Activated CD8-positive, alpha-beta memory T cell treated with anti-CD3 and anti-CD28 coated beads, Interleukin-2, amount 50 U/mL, for 4 hours (primary cell): ENCODE measurements at places on chromosomes 2 and 18.

DNA sequence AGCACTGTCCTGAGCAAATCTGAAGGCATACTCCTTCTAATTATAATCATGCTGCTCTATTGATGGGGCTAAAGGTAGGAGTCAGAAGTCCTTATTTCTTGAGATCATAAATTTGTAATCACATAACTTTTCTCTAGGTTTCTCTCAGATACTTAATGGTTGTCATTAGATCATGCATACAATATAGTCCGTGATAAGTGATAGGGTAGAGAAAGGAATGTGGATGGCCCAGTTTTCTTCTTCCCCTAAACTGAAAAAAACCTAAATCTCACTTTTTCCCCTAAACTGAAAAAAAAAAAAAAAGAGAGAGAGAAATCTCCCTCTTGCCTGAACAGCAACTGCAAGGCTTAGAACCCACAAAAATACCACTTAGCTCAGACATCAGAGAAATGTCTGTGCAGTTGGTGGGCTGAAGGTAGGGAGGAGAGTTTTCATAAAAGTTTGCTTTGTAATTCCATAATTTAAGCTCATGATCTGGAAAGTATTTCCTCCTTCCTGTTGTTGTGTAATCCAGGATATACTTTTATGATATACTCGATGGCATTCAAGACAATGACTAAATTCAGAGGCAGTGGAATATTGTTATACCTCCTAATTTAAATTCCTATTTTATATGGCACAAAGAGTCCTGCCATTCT lies 79.3 kb upstream of the ITPRID2 start:
- no peak for DNase-seq

- DNase-seq = no peak
Measured at GRCh38 chr2:112301973-112302372, 26.6 kb downstream of the ZC3H6 start.

DNA sequence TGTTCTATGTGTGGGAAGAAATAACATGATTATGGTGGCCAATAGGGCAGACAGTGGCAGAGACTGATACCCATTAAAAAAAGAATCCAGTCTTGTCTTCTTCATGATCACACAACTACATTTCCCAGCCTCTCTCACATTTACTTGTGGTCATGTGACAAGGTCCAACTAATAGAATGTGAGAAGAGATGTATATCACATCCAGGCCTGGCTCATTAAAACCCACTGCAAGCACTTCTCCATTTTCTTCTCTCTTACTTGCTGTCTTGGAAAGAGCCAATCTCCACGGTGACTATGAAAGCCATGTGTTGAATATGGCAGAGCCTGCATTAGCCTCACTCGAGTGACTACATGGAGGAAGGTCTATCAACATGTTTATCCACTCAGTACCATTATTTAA lies 306.2 kb upstream of the ZEB2 start:
- no peak for DNase-seq

DNA sequence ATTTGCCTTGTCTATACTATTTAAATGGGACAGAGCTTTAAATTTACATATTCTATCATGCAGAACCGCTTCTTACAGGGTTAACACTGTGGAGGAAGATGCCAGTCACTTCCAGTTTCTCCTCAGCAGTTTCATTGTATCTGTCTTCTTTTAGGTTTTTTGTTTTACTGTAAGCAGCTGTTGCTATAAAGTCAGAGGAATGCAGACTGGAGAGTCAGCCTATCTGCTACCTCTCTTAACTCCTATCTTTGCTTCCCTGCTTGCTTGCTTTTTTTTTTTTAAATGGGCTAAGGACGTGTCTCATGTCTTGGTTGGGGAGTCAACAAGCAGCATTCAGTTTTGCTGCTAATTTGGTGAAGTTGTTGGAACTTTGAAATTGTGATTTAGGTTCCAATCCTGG lies 8.9 kb downstream of the EPC2 start:
- DNase-seq = no peak

DNA sequence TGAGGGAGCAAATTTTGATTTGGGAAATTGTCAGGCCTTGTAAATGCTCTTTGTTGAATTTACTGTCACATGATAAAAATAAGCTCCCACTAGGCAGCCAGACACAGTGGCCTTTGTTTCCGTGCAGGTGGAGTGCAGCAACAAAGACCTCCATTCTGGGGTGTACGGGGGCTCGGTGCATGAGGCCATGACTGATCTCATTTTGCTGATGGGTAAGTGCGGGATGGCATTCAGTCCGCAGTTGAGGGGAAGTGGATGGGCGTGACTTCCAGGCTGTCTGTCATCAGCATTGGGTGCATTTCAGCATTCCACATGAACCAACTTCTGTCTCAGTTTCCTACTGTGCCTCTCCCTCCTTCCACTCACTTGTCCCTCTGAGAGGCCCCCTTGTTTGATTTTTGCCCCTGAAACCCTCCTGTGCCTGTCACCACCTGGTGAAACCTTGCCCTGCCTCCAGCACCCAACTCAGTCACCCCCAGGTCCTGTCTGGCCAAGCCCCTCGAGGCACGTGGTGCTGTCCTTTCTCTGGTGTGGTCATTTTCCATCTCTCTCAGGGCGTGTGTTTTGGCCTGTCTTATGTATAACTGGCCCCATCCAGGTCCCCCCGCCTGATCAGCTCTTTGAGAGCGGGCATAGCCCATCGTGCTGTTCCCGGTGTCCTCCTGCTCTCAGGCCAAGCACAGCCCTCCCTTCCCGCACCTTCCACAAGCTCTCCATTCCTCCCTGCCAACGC lies 16.3 kb downstream of the CNDP2 start:
- no peak for DNase-seq

DNA sequence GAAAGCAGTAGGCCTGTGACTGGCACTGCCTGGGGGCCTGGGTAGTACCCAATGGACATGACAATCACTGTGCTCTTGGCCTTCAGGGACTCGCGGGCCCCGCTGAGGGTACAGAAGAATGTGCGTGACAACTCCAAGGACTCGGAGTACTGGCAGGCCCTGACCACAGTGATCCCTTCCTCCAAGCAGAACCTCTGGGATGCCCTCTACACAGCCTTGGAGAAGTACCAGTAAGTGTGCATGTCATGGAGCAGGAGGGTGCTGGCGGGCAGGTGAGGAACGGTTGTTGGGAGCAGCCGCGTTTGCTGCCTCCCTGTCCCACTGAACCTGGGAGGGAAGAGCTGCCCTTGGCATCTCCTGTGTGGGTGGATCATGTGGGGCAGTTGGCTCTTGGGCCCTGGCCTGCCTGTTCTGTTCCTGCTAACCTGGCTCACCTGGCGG lies 23.3 kb downstream of the OTOF start:
- DNase-seq = no peak
